ENCODE measurements at places on chromosomes 1 and 21.

DNA sequence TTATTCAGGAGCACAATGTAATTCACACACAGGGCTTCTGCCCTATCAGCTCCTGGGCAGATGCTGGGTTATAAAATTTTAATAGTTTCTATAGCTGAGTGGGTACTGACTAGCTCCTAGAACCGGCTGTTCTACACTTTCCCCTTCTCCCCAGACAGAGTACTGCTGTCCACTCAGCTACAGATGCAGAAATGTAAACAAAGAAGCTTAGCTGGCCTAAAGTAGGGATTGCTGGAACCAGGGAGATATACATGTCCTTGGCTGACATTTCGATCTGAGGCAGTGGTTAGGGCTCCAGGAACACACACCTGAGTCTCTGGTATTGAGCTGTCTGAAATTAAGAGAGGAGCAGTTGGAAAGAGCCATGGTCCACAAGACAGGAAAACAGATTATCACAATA lies 211.5 kb upstream of the USP24 start:
- DNase-seq, result peak; percentile 36

GRCh38 chr1:167441222-167441621 lies 77.1 kb downstream of the CD247 start:
- no peak for DNase-seq

DNA sequence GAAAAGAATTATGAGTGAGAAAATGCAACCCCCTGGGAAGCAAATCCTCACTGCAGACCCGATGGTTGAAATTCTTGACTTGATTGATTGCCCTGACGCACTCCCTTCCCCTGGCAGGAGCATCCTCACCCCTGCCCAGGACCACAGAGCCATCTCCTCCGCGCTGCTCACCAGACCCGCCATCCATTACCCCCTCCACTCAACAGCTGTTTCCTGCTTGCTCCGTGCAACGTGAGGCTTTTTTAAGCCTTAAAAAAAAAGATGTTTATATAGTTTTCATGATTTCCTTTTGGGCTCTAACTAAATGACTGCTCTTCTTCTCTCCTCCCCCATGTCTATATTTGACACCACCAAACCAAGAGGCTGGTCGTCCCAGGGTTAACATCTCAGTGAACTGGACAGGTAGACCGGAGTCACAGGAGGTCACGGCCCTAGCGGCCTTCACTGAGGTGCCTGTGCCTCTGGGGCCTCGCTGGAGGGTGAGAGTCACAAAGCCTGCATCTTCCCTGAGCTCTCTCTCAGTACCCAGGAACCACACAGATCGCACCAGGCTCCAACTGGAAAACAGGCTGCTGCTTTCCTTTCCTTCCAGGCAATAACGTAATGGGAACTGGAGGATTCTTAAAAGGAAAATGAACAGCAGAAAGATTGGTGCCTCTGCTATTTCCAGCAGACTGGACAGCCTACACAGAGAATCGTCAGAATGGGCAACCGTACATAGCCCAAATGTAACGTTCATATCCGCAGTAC lies 49.8 kb downstream of the ZBTB18 start:
- peak; percentile 66 for DNase-seq

- no peak for DNase-seq
These were observed 13.8 kb downstream of the ENSA start for GRCh38 chr1:150615346-150616201.

- DNase-seq, result no peak
These were observed 111.9 kb downstream of the ZBTB18 start for GRCh38 chr1:244162786-244163530.

DNA sequence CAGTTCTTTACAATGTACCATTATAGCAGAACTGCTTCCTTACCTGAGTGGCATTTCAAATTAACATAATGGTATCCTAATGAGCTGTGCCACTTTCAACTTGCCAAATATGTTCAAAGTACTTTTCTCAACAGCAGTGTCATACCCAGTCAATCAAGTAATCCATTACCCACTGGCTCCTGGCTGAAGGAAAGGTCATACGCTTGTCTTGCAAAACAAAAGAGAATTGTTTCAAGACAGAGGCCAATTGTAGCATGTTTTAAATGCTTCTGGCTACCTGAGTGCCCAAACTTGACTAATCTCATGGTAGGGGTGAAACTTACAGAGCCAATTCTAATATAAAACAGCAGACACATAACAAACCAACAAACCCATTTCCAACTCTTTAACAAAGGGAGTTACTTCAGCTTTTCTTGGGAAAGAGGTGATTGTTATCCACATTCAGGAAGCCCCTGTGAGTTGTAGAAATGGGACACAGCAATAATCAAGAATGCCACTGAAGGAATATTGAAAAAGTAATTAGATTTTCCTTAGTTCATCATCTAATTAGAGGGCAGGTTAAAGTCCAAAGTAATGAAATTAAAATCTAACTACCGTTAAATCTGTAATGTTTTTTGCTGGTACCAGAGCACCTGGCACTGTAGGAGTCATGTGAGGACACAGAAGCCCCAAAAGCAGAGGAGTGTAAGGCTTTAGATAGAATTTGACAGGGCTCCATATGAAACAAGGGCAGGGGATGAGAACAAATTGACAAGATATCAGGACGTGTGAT lies 241.9 kb downstream of the RWDD3 start:
- DNase-seq, result no peak

DNA sequence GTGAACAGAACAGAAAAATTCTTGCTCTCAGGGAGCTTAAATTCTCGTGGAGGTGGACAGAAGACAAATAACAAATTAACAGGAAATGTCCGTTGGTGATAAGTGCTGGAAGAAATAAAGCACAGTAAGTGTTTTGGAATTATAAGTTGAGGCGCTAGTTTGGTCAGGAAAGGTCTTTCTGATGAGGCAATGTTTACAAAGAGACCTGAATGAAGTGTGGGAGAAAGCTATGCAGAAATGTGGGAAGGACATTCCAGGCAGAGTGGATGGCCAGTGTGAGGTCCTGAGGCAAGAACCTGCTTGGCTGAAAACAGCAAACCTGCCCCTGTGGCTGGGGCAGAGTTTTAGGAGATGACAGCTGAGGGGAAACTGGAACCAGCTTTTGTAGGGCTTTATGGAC lies 23.3 kb downstream of the NGF start:
- no peak for DNase-seq

DNA sequence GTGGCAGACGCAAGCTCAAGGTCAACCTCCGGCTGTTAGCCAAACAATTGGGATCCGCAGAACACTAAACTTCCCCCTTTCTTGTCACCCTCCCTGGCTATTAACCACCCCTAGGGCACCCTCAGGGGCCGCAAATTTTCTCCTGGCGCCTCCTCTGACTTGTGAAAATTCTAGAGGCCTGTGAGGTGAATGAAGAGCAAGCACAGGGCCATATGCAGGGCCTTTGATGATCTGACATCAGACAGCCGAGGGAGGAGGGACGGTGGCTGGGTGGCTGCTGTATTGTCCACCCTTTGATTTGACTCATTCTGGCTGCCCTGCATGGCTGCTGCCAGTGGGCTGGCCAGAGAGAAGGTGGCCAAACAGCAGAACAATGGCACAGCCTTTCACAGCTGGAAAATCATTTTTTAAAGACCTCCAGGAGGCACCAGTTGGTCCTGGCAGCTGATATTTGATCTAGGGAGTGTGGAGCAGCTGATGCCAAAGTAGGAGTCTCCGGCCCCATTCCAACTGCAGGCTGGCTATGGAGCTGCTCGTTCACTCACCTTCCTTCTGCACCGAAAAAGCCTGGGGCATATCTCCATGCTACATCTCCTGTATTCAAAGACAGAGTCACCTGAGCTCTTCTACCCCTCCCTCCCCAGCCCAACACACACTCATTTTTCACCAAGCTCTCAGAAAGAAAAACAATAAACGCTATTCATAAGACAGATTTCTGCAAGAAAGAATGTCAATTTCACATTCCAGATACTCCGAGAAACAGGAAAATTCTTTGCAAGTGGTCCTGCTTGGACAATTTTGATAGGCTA lies 44.9 kb upstream of the BARHL2 start:
- DNase-seq, result peak; percentile 20

GRCh38 chr1:198635964-198636363 lies 2.9 kb upstream of the PTPRC start:
- no peak for DNase-seq

DNA sequence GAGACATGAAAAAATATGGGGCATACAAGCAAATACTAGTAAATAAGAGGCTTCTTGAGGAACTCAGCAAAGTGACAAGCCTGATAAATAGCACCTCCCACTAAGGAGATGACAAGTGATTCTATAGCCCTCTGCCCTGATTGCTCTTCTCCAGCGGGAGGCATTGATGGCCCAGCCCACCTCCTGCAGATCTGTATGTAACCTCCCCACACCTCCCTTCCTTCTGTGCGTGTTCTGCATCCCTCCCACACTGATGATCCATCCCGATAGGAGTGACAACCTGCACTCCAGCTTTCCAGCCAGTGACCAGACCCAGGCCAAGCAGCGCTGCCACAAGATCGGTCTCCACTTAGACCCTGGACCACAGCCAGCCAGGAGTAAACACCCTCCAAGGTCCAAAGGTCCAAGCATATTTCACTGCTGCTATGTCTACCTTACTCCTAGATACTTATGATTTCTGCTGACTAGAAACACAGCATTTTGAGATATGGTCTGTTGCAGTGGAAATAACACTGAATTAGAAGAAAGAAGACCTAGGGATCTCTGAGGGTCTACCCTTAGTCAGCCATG lies 176.1 kb downstream of the BRINP2 start:
- peak; percentile 79 for DNase-seq

- no peak for DNase-seq
These were observed 1.7 kb upstream of the ATP1A4 start for GRCh38 chr1:160149716-160150115.

- DNase-seq, result no peak
These were observed 99.1 kb upstream of the ARTN start for GRCh38 chr1:43834280-43835081.

DNA sequence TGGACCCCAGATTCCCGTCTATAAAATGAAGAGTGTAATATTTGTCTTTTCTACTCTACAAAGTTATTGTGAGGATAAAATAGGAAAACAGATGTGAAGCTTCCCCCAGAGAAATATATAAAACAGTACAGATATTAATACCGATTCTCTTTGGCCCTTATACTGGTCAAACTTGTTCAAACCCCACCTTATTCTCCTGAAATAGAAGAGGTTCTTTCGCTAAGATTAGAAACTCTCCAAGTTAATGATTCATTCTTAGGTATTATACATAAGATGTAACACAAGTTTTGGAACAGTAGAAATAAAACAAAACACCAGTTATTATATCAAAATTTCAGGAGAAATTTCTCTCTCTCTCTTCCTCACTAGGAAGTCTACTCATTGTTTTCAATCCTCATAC lies 852.4 kb upstream of the ADAMTS5 start:
- DNase-seq, result no peak

- DNase-seq, result no peak
These were observed 188.1 kb upstream of the RGS18 start for GRCh38 chr1:191970116-191970515.

- DNase-seq, result peak; percentile 41
These were observed 36.5 kb downstream of the GPSM2 start for GRCh38 chr1:108913105-108913948.

DNA sequence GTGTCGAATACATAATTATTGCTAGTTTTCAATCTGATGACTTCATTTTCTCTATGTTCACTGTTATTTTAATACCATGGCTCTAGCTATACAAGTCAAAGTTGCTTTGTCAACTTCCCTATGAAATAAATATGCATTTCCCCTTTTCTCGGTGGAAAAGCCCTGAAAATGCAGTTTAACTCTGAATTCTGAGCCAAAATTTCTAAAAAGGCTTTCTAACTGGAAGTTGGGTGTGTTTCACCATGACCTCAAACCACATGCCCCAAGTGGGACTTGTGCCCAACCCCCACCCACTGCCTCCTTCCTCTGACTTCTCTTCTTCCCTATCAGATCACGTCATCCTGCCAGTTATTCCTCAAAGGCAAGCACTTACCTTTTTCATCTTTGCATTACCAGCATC lies 8.9 kb downstream of the MKNK1 start:
- DNase-seq, result no peak

DNA sequence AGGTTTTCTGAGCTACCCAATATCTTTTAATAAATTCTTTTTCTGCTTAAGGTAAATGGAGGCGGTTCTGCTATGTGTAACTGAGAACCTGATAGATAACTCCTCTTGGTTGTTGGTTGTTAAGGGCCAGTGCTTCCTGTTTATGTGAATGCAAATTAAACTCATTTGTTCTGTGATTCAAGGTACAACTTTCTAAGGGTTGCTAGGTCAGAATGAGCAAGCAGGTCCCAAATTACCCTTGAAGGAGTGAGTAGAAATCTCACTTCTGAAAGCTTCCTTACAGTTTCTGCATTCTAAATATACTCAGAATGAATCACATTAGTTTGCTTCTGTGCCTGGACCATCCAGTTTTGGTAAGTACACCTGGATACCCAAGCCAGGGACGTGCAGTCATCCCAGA lies 15.5 kb upstream of the FAM78B start:
- no peak for DNase-seq

- DNase-seq, result no peak
These were observed 12.8 kb upstream of the E2F2 start for GRCh38 chr1:23543707-23544443.

GRCh38 chr1:246782120-246782900 lies 58.1 kb downstream of the SCCPDH start:
- no peak for DNase-seq

GRCh38 chr21:35943752-35944151 lies 116.6 kb downstream of the SETD4 start:
- DNase-seq, result no peak

DNA sequence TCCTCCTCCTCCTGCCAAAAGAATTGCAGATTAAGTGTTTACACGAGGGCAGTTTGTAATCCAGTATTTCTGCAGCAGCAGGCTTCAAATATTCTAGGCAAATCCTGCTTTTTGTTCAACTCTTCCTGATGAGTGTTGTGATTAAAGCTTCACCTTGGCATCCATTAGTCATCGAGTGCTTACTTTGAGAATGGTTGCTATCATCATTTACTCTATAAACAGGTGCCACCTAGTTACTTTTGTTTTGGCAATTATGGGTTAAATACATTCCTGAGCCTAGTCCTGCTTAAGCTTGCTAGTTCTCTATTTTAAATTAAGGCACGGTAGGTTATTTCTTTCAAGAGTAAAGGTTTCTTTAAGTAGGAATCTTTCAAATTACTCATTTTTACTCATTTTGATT lies 20.3 kb downstream of the PDC start:
- DNase-seq, result peak; percentile 6

- DNase-seq, result no peak
These were observed 17.5 kb downstream of the SLC19A1 start for GRCh38 chr21:45524756-45525152.

DNA sequence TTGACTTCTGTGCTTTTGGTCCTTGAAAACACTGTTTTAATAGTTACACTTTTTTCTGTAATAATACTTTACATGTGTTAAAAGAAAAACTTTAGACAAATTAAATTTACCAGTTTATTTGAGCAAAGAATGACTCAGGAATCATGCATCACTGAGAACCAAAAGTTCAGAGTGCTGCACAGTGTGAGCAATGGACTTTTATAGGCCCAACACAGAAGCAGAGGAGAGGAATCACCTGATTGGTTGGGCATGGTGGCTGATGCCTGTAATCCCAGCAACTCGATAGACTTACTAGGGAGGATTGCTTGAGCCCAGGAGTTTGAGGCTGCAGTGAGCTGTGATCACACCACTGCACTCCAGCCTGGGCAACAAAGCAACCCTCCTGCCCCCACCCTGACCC lies 29.3 kb downstream of the ZNF648 start:
- no peak for DNase-seq

GRCh38 chr1:117564227-117565075 lies 41.4 kb upstream of the TENT5C start:
- no peak for DNase-seq

- peak; percentile 85 for DNase-seq
These were observed 68.3 kb downstream of the DHRS3 start for GRCh38 chr1:12549460-12550349.

GRCh38 chr1:111216751-111217150 lies 10.8 kb upstream of the CHI3L2 start:
- DNase-seq, result no peak
